ENCODE measurements at places on chromosomes 5 and 9.

DNA sequence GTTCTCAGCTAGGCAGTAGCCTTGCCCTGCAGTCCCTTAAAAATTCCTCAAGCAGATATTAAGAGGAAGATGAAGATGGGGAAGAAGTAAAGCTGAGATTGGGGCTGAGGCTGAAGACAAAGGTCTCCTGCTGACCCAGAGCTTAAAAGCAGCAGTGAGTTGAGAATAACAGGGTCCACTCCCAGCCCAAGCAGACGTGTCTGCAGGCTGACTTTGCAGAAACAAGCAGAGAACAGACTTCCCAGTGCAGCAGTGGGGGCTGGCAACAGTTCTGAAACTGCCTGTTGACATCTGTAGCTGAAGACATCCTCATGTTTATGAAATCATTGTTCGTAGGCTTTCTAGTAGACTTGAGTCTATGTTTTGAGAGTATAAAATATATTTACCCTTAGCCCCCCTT, 1.1 kb downstream of the CTXN3 start:
- peak; percentile 19 for DNase-seq

- DNase-seq: no peak
These were observed 77.8 kb downstream of the FSTL4 start for GRCh38 chr5:133534566-133534965.

- peak; percentile 3 for DNase-seq
These were observed 376.9 kb downstream of the DTWD2 start for GRCh38 chr5:118611332-118611945.

GRCh38 chr9:38437193-38437823, 13.1 kb upstream of the IGFBPL1 start:
- no peak for DNase-seq

DNA sequence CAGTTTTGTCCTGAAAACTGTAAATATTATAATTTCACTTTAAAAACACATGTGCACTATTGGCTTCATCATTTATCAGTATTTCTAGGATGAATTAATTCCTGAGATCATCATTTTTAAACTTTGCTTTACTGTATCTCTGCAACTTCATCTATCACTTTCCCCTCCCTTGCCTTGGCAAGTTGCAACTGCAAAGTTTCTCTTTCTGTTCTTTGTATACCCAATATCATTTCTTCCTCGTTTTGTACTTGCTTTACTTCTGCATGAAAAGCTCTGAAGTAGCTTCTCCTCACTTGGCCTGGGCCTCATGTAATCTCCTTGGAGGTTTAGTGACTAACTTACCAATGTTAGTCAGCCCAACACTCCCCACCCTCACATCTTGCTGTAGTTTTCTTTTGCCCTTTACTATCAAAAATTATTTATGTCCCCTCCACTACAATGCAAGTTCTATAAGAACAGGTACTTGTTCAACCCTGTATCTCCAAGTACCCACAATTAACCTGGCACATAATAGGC, 12.8 kb downstream of the C5orf63 start:
- no peak for DNase-seq

DNA sequence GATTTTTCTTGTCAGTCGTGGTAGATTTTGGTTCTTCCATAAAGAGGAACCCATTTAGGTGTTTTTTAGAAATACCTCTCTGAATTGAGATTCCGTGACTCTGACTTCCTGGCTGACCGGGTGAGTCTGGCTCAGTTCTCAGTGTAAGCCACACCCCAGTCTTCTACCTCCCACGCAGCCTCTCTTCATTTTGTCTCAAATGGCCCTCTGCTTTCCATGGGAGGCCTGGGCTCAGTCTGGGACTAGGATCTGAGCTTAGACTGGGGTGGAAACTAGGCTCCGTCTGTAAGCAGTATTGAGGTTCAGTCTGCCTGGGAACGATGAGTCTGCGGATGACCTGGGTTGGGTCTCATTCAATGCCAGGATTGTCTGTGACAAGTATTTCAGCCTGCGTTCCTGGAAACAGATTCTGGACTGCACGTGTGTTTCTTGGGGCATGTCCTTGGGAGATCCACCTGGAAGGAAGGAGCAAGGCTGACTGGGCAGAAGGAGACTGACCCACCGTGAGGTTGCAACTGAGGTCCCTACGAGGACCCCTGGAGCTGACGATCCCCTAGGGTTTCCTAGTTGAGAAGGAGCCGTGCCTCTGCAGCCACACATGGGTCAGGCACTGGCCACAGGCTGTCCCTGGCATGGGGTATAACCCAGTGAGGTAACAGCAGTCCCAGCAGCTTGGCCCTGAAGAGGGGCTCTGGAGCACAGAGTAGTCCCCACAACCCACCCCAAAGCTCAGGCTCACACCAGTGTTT, 12.4 kb upstream of the CRB2 start:
- DNase-seq: no peak

DNA sequence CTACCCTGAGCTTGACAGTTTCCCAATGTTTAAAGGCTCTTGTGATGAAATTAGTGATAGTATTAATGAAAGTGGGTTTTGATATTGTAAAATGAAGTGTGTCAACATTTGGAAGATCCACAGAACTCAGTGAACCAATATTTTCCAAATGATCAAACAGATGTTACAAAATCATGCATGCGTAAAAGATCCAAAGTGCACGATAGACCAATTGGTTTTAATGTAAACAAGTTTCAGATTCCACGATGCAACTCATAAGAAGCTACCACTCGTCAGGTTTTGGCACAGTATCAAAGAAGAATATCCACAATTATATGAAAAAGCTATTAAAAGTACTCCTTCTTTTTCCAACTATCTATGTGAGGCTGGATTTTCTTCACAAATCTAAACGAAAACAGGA, 82.3 kb downstream of the SLC38A9 start:
- DNase-seq: peak; percentile 70

DNA sequence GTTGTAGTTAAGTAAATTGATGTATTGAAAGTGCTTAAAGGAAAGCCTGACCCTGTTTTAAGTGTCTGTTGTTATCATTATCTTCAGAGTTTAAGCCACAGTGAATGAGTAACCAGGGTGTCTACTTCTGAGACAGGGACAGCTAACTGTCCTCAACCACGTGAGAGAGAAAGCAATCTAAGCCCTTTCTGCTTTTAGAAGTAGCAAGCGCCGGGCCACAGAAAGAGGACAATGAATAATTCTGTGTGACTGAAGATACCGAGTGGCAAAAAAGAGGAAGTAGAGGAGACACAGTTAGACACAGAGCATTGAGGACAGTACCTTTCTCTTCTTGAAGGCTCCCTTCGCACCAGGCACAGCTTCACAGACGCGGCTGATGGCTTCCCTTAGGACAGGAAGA, 86.3 kb downstream of the S1PR3 start:
- DNase-seq: peak; percentile 4

GRCh38 chr5:56128113-56128512, 105.0 kb downstream of the ANKRD55 start:
- no peak for DNase-seq

DNA sequence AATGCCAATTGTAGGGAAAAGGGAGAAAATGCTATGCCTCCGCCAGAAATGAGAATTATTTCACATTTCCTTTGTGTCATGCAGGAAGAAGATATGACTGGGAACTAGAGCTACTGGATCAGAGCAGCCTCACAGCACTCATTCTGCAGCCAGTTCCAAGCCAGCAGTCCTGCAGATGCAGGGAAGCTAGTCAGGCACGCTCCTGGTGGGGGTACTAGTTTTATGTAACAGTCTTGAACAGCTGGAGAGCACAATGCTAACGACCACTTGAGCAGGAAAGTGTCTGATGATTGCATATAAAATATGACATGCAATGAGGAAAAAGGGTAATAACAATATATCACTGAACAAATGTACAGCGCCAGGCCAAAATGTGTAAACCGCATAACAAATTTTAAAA, 21.7 kb downstream of the CDH10 start:
- DNase-seq: no peak

DNA sequence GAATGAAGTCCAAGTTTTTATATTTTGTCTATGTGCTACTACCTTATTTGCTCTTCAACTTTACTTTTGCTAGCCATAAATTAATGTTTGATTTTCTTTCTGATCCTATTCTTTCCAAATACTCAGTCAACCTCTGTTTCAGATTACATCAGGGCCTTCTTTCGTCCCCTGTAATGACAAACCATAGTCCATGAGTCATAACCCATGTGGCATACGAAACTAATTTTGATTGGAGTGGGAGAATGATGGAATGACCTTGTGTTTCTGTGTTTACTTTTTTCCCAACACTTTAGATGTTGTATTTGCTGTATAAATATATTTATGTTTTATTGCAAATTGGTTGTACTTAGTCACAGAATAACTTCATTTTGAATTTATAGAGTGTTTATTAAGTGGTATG, 1043.1 kb downstream of the DTWD2 start:
- DNase-seq: peak; percentile 41

- DNase-seq: no peak
These were observed 8.6 kb downstream of the SUSD3 start for GRCh38 chr9:93066978-93067603.

- DNase-seq: no peak
These were observed 476 bp upstream of the DTWD2 start for GRCh38 chr5:118988866-118989180.

DNA sequence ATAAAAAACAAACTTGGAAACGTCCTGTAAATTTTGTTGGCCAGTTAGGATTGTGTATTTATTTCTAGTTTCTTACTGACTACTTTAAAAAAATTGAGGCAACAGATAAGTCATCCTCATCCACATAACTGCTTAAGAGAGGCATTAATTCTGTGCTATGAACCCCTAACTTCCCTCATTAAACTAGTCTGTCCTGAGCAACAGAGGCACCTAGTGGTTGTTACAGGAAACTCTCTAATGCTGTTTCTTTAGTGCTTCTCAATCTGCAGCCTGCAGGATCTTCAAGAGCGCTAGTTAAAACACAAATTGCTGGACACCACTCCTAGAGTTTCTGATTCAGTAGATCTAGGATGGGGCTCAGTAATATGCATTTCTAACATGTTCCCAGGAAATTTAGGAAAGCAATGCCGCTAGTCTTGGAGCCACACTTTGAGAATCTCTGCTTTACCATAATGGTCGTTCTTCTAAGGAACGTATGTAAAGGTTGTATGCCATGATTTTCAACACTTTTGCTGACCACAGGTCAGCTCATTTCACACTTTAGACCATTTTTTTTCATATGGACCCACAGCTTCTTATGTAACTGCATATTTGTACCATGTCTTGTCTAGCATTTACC, 410.1 kb upstream of the SMARCA2 start:
- peak; percentile 21 for DNase-seq

- no peak for DNase-seq
These were observed 26.7 kb downstream of the SRFBP1 start for GRCh38 chr5:121988488-121988887.

DNA sequence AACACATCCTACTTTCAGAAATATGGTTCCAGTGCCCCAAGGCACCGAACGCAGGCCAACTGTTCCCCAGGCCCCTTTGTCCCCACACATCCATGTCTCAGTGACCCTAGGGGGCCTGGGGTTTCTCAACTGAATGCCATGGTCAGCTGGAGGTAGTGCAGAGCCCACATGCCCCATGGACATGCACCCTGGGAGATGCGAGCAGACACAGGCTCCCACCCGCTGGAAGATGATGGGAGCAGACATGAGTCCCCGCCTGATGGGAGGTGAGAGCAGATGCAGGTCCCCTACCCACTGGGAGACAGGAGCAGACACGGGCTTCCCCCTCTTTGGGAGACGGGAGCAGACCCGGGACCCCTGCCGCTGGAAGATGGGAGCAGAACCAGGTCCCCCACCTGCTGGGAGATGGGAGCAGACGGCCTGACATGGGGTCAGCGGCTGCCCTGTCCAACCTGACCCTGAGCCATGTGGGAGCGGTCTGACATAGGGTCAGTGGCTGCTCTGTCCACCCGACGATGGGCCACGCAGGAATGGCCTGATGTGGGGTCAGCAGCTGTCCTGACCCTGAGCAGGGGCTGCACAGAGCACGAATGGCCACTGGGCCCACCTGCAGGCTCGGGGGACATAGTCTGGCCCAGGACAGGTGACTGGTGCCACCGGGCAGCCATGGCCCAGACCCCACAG, 18.4 kb downstream of the ZDHHC11B start:
- DNase-seq: no peak

DNA sequence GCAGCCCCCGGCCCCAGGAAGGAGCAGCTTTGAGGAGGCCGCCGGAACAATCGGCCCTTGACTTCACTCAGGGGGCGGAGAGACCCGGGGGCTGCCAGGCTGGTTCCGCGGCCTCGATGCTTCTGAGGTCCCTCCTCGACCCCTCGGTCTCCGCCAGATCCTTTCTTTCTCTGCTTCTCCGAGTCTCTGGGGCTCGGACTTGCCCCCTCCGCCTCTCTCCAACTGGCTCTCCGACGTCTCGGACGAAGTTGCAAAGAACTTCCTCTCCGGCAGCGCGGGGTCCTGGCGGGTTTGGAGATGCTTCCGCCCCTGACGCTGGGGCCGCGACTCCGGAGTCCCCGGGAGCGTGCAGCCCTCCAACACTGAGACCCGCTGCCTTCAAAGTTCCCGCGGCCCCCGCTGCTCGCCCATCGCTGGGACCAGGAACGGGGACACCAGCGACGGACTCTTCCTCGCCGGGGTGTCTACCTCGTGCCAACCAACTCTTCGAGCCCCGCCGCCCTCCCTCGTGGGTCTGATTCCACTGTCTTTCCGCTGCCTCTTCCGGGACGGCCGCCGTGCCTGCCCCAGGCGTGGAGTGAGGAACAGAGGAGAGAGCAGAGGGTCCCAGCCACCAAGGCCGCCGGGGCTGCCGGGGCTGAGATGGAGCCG, 7.0 kb downstream of the PAX5 start:
- no peak for DNase-seq

DNA sequence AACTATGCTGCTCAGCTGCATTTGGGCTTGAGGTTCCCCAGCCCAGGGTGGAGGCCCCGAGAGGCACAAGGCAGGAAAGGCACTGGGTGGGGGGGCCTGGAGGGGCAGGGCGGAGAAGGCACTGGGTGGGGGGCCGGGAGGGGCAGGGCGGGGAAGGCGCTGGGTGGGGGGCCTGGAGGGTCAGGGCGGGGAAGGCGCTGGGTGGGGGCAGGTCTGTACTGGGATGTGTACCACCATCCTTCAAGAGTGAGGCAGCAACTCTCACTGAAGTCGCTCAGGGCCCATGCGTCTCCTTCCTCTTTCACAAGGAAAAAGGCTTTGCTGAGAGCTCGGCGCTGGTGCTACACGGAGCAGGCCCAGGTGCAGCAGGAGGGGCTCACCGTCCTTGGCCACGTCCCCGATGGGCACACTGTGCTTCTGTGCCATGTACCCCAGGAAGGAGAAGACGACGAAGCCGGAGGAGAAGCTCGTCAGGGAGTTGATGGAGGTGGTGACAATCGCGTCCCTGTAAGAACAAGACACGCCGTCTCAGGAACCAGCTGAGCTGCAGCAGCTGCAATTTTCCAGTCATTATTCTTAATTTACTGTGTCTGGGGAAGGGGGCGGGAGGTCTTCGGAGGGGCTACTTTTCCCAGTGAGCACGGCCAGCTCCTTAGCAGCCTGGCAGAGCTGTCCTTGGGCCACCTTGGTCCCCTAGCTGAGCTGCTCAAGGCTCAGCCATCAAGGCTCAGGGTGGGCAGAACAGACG, 30.8 kb downstream of the SLC6A3 start:
- no peak for DNase-seq

GRCh38 chr9:12812710-12813109, 37.9 kb downstream of the LURAP1L start:
- DNase-seq: no peak

- DNase-seq: no peak
These were observed 1109.0 kb upstream of the ACO1 start for GRCh38 chr9:31275419-31275818.
